Kidney capillary endothelial cell (primary cell): ENCODE measurements at places on chromosomes 16 and 17.

GRCh38 chr17:48044851-48045250 lies 3.3 kb upstream of the NFE2L1 start:
- DNase-seq, result no peak

DNA sequence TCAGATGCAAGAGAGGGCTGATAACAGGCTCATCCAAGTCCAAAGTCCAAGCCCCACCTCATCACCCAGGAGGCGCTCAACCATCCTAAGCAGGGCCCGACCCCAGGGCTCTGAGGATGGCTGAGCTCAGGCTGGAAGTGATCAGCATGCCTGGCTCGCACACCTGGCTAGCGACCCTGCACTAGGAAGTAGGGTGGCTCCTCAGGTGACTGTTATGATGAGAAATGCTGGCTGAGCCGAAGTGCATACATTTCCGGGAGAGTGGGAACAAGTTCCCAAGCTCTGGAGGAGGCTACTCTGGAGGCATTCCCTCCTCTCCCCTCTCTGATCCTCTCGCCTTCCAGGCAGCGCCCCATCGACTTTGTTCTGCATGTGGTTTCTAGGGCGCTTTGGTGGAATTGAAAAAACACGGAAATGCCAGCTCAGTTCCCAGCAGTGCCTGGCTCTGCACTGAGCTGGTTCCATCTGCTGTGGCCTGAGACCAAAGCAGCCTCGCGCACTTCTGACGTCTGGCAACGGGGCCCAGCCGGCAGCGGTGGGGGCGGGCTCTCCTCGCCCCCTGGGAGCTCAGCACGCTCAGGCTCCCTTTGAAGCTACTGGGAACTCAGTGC lies 130.3 kb downstream of the IRF8 start:
- no peak for DNase-seq

GRCh38 chr16:62869837-62870236 lies 833.6 kb upstream of the CDH8 start:
- DNase-seq, result no peak

- DNase-seq, result no peak
These were observed 49.4 kb downstream of the ADAMTS18 start for GRCh38 chr16:77385481-77385880.

DNA sequence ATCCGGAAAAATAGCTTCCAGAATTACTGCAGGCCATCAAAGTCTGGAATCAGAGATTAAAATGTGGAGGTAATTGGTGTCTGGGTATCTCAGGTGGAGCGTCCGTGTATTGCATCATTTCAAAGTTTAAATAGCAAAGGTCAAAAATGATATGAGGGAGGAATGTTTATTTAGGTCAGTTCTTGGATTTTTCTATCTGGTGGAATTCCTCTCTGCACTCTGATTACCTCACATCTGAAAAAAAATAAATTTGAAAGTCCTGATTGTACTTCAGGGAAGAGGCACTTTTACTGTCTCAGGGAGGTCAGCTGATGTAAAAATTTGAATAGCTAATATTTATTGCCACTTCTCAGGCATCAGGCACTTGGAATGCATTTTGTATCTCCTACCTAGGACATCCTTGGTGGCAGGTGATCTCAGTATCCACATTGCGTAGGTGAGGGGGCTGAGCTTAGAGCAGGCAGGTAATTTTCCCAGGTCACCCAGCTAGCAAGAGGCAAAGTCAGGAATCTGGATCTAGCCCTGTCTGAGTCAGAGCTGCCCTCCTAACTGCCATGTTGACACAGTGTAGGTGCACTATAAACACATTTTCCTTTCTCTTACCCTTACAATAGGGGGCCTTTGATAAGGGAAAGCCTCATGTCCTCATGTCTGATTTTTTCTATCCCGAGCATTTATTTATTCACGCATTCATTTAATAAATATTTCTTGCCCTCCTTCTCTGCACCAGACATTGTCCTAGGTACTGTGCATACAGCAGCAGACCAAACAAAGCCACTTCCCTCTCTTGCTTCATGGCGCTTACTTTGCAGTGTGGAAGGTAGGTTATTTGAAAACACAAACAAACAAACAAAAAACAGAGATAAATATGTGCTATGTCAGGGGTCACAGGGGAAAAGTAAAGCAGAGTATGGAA lies 454.3 kb downstream of the HAPSTR1 start:
- DNase-seq, result no peak

- no peak for DNase-seq
These were observed 8.8 kb downstream of the KIAA0513 start for GRCh38 chr16:85036236-85037049.

- DNase-seq, result no peak
These were observed 4.5 kb downstream of the GSG1L start for GRCh38 chr16:28058839-28059589.

GRCh38 chr17:37373530-37374159 lies 2.1 kb upstream of the C17orf78 start:
- peak; percentile 68 for DNase-seq
